SJCRH30 (cell line): ENCODE measurements at places on chromosomes 5 and 9.

DNA sequence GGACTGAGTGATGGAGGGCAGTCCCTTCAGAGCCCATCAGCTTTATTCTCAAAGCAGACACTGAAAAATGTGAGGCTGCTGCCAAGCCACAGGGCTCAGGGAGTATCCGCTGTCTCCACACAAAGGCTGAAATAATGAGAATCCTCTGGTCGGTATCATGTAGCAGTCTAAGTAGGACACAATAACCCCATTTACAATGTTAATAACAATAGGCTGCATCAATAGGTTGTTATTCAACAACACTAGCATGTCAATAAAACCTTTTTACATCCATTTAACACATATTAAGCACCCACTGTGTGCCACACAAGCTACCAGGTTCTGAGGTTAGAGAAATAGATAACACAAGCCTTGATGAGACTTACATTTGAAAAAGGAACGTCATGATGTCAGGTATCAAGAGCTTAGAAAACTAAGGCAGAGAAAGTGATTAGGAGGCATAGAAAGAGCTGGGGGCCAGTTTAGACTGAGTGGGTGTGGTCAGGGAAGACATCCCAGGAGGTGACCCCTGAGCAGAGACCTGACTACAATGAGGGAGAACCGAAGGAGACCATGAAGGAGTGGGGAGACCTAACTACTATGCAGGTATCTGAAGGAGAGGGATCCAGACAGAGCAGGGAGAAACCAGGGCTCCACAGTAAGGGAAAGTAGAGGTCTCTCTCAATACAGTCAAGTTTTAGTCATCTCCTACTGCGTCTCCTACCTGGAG is 140.1 kb upstream of the GRIA1 start:
- DNase-seq, result no peak

DNA sequence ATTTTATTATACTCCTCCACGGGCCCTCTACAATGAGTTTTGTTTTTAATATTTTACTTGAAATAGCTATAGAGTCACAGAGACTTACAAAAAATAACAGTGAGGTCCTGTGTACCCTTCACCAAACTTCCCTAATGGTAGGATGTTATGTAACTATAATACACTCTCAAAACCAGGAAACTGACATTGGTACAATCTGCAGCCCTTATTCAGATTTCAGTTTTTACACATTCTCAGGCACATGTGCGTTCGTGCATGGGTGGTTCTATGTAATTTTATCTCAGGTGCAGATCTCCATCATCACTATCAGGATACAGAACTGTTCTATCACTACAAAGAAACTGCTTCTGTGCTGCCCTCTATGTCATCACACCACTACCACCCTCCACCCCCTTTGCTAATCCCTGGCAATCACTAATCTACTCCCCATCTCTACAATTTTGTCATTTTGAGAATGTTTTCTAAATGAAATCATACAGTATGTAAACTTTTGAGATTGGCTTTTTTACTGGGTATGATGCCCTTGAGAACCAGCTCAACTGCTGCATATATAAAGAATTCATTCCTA is 16.4 kb downstream of the RAB14 start:
- no peak for DNase-seq

DNA sequence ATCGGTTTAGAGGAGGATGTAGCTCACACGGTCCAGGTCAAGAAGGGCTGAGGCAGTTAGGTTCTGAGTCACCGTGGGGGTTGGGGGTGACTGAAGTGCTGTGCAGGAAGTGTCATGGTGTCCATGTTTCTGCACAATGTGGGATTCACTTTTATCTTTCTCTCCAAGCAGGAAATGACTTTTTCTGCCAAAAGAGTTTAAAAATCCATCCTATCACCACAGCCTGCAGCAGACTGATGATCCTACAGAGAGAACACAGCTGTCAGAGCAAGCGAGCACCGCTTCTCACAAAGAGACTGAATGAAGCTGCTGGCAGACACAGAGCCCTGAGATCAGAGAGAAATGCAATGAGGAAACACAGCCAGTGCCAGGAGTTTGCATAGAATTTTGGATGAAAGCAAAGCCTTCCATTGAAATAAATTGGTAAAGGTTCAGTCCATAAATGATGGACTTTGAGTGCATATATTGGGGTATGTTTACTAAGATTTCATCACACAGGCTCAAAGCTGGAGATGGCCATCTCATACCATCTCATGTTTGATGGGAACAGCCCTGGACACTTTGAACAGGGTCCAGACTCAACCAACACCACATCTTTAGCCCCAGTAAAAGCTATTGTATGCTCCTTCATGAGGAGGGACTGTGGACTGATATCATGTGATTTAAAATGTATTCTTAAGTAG is 213.9 kb upstream of the FBXL7 start:
- no peak for DNase-seq

DNA sequence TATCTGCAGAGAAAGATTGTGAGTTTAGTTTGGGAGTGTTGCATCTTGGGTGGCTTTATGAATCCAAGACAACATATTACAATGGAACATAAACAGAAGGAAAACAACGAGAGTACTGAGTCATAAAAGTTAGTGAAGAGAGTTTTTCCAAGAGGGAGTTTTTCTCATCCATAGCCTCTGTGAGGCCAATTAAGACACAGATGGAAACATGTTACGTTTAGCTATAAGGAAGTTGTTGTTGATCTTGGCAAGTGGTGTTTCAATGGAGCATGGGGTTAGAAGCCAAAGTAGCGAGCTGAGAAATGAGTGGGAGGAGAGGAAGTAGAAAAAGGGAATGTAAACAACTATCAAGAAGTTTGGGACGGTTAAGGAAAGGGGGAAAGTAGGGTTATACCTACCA is 53.3 kb upstream of the SPATA31D4 start:
- DNase-seq, result no peak

- DNase-seq, result no peak
These were observed 233.1 kb upstream of the GRIA1 start for GRCh38 chr5:153257381-153257780.

GRCh38 chr9:23907343-23907742 is 81.3 kb upstream of the ELAVL2 start:
- no peak for DNase-seq

DNA sequence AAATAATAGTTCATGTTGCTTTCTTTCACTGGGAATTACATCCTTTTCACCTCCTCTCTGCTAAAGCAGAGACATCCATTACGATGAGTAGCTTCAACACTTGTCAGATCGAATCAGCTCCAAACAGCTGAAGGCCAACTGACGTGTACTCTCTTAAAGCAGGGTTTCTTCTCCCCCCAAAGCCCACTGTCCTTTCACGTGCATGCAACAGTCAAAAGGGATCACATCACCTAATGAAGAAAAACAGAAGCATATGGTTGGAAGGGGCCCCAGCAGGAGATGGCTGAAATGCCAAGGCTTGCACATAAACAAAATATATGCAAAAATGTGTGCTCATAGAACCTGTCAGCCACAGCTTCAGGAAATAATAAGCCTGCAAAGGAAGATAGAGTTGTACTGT is 421.6 kb downstream of the ANXA1 start:
- DNase-seq, result no peak

DNA sequence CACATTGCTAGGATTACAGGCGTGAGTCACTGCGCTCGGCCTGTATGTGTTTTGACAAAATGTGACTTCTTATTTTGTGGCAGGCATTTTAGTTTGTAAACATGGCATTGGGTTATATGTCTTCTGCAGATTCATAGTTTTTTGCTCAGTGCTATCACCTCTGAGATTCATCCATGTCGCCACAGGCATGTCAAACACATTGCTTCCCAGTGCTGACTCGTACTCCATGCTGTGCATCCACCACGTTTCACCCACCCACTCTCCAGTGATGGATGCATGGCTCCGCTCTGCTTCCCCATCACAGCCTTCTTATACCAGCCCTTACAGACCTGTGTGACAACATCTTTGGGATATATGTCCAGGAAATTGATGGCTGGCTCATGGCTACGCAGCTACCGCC is 158.8 kb downstream of the GAS1 start:
- DNase-seq, result no peak
